ENCODE measurements at places on chromosomes 12 and 14.

DNA sequence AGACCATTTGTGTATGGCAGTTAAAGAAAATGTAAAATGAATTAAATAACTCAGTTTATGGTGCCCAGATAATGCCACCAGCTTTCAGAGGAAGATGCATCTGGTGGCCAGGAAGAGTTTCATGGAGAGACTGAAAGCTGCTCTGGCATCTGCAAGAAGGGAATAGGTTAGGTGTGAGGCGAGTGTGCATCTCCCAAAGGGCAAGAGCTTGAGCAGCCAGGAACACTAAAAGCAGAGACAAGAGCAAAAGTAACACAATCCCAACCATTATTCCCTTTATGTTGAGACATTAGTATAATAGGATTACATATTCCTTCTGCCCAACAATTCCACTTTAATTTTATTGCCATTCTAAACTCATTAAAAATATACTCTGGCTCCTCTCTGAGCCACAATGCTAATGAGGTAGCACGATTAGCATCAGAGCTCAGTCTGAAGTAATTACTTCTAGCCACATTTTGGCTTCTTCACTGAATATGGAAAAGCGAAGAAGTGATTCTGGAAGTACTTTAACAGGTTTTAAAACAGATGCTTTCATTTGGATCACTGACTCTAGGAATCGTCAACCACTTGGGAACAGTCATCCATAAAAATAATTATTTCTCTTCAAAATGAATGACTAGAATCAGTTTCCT, 309.4 kb upstream of the TMTC1 start:
- no peak for DNase-seq

- DNase-seq: no peak
Measured at GRCh38 chr12:45730348-45731189, 1.1 kb downstream of the ARID2 start.

DNA sequence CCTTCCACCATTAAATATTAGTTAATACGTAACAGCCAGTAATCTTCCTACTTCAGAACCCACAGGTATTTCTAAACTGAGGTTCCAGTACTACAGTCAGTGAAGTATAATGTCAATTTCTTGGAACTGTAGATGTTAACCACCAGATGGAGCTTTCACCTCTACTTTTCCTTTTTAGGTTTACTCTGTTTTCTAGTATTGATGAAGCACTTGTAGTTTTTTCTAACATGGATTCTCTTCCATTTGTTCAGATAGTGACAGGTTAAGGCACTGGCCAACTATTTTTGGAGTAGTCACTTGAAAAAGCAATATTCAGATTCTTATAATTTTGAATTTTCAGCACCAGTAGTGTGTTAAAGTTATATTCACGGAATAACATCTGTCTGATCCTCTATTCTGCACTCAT, 4.6 kb upstream of the SEC23A start:
- DNase-seq: no peak

GRCh38 chr12:43226151-43226550, 325.9 kb downstream of the ADAMTS20 start:
- DNase-seq: no peak

- no peak for DNase-seq
Measured at GRCh38 chr14:24086193-24086955, 7.7 kb upstream of the PCK2 start.

DNA sequence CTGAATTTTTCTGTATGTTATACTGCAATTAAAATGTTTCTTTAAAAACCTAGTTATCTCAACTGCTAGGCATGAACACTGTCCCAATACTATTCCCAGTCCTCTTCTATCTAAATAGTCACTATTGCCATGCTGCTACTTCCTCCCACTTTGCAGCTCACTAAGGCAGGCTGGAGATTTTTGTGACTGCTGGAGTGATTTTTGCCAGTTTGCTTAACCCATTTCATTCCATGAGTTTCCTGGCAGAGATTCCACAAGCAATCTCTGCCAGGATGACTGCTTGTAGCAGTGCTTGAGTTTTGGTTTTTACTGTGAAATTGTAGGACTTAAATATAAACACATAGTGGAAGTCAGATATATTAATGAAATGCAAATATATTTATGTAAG, 80.8 kb downstream of the BHLHE41 start:
- no peak for DNase-seq

DNA sequence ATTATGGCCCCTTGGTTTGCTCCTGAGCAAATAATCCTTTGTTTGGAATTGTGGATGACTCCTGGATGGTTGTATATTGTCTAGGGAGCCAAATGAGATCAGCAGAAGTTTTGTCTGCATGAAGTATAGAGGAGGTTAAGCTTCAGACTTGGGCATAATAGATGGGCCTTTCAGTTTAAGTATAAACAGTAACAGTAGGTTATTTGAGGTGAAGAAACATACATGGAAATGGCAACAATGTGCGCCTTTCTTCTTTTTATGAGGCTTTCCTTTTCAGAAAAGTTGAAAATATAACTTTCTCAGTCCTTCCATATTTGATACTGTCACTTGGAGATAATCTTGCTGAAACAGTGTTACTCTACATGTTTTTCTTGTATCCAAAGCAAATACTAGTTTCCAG, 63.7 kb upstream of the PPP1R12A start:
- no peak for DNase-seq

DNA sequence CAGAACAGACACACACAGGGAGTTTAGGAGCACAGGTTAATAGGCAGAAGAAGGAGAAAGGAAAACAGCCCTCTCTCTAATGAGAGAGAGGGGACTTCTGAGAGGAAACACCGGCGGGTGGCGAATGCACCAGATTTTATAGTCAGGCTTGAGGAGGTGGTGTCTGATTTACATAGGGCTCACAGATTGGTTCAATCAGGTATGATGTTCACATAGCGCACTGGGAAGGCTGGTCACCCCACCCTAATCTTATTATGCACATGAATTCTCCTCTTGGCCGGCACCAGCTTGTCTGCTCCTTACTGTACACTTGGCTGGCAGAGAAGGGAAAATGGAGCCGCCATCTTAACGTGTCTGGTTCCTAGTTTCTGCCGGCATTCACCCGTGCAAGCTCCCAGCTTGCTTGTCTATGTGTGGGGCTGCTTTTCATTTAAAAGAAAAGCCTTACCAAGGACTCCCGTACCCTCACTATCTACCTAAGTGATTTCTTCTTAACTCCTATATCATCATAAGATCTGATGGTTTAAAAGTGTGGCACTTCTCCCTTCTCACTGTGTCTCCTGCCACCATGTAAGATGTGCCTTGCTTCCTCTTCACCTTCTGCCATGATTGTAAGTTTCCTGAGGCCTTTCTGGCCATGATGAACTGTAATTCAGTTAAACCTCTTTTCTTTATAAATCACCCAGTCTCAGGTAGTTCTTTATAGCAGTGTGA, 15.1 kb downstream of the BCAT1 start:
- DNase-seq: no peak

- DNase-seq: no peak
Measured at GRCh38 chr12:27163048-27163715, 80.8 kb upstream of the C12orf71 start.

- DNase-seq: no peak
Measured at GRCh38 chr12:92929983-92930382, 888 bp upstream of the EEA1 start.

GRCh38 chr12:119375883-119376190, 41.3 kb downstream of the CCDC60 start:
- no peak for DNase-seq

GRCh38 chr12:16112612-16113560, 164.6 kb downstream of the SLC15A5 start:
- no peak for DNase-seq

GRCh38 chr12:100904270-100904669, 109.7 kb downstream of the ANO4 start:
- DNase-seq: no peak

- DNase-seq: no peak
Measured at GRCh38 chr14:71405676-71406075, 498.4 kb downstream of the PCNX1 start.

- DNase-seq: no peak
Measured at GRCh38 chr12:91123236-91123916, 12.1 kb upstream of the LUM start.

DNA sequence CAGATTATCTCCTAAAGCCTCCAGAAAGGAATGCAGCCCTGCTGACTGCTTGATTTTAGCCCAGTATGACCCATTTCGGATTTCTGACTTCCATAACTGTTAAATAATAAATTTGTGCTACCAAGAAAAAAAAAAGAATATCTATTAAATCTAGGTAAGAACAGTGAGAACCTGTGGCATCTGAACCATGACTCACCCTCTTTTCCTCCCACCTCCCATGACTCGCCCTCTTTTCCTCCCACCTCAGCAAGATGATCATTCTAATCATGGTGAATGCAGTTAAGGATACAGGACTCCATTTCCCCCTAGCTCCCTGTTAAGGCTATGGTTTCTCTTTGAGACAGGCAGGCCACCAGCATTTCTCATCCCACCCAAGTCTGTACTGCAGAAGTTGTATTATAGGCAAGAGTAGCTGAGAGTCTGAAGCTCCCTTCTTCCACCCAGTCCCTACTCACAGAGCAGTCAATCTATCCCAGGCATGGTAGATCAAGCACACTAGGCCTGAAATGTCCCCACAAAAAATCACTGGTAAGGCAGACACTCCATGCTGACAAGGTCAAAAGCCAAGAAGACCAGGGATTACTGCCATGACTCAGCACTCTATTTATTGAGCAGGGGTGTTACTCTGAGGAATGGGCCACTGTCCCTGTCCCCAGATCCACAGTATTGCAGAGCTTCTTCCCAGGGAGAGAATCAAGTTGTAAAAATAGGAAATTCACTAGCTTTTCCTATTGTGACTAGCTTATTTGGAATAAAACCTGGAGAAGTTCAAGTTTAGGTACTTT, 188.9 kb downstream of the ADAMTS20 start:
- DNase-seq: no peak

DNA sequence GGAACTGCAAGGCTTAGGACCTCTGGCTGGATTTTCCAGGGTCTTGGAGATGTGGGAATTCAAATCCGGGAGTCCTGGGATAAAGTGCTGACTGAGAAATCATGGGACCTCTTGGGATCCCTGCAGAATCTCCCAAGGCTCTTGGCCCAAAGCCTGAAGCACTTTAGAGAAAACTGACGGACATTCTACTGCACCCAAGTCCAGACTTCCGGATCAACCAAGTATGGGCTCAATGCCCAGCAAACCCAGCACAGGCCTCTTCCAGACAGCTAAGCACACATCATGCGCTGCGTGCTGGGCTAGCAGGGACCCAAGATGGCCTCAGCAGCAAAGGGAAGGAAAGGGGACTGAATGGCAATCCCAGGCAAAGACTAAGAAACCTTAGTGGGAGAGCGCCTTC, 85.0 kb downstream of the ACTN1 start:
- no peak for DNase-seq

DNA sequence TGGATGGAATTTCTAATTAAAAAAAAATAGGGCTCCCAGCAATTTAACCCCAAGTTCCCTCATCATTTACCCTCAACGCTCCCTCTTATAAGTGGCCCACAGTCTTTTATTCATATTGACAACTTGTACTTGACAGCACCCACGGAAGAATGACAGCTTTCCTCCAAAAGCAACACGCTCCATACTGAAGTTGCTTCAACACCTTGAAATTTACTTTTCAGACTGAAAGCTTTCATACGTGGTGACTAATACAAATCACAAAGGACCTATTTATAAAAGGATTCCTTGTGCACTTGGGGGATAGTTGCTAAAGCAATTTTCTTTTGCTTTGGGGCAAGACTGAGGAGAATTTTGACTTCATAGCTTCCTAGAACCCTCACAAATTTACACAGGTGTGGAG, 1629.4 kb upstream of the SEL1L start:
- no peak for DNase-seq

DNA sequence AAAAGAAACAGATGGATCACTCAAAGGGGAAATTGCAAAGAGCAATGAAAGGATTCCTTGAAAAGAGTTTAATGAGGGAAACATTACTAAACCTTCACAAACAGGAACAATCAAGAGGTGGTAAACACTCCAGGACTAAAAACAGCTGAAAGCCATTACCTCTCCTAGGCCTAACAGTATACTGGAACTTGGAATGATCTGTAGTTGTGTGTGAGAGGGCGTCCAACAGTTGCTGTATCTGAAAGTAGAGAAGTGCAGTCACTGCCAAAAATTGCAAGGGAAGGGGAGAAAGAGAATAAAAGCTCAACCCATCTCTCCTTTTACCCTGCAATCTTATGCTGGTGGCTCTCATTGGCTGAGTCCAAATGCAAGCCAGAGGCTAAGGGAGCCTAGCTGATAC, 17.0 kb upstream of the MIS18BP1 start:
- DNase-seq: no peak

DNA sequence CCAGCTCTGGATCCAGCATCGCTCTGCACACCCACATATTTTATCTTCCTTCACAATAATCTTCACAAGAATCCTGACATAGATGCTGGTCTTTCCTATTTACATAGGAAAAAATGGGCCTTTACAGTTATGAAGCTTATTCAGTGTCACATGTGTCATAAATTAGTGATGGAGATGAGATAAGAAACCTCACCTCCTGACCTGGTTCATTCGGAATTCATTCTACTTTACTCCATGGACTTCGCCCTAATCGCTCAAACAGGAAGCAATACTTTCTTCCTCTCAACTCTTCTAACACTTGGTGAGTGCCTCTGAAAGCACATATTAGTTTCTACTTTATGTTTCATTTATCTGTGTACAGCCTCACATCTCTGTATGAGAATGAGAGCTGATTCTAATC, 12.0 kb upstream of the SINHCAF start:
- no peak for DNase-seq

DNA sequence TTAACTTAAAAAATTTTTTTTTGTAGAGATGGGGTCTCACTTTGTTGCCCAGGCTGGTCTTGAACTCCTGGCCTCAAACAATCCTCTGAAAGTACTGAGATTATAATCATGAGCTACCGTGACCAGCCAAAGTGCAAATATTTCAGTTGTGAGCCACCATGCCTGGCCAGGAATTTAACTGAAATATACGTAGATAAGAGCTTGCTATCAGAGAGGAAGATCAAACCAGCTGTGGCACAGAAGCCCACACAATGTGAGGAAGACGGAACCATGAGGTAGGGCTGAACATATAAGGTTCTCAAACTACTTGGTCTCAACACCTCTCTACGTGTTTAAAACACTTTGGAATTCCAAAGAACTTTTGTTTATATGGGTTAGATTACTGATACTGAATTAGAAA, 29.1 kb downstream of the ATG14 start:
- no peak for DNase-seq

- no peak for DNase-seq
Measured at GRCh38 chr14:64880221-64881121, 764 bp upstream of the SPTB start.

GRCh38 chr14:32933629-32934072, 5.0 kb upstream of the NPAS3 start:
- no peak for DNase-seq

DNA sequence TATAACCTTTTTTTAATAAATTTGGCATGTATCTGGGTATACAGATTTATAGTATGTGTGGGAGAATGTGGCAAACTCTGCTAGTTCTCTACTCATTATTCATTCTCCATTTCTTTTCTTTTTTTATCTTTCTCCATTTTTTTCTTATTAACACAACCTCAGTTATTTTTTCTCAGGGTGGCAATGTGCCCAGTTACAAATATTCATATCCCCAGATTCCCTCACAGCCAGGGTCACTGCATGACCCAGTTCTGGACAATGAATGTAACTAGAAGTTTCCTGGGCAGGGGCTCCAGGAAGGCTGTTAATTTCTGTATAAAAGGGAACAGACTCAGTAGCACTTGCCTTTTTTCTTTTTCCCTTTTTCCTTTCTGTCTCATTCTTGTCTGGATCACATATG, 95.6 kb downstream of the VCPKMT start:
- no peak for DNase-seq

GRCh38 chr12:26651566-26652188, 181.3 kb downstream of the ITPR2 start:
- no peak for DNase-seq

- no peak for DNase-seq
Measured at GRCh38 chr12:852864-853263, 96.6 kb downstream of the RAD52 start.
